Globus pallidus (tissue), 1 donor: ENCODE measurements at places on chromosomes 3 and 15.

- DNase-seq, result no peak
Measured at GRCh38 chr3:154510780-154511179, 80.8 kb upstream of the GPR149 start.

GRCh38 chr3:140429791-140430190 lies 248.1 kb upstream of the TRIM42 start:
- no peak for DNase-seq

DNA sequence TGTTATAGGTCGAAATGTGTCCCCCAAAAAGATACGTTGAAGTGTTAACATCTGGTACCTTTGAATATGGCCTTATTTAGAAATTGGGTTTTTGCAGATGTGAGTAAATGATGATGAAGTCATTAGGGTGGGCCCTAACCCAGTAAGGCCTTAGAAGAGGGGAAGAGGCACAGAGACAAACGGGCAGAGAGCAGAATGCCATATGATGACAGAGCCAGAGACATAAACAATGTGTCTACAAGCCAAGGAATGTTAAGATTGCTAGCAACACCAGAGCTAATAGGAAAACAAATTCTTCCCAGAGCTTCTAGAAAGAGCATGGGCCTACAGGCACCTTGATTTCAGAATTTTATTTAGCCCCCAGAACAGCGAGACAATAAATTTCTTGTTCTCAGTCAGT lies 693.1 kb upstream of the NECTIN3 start:
- DNase-seq, result no peak

DNA sequence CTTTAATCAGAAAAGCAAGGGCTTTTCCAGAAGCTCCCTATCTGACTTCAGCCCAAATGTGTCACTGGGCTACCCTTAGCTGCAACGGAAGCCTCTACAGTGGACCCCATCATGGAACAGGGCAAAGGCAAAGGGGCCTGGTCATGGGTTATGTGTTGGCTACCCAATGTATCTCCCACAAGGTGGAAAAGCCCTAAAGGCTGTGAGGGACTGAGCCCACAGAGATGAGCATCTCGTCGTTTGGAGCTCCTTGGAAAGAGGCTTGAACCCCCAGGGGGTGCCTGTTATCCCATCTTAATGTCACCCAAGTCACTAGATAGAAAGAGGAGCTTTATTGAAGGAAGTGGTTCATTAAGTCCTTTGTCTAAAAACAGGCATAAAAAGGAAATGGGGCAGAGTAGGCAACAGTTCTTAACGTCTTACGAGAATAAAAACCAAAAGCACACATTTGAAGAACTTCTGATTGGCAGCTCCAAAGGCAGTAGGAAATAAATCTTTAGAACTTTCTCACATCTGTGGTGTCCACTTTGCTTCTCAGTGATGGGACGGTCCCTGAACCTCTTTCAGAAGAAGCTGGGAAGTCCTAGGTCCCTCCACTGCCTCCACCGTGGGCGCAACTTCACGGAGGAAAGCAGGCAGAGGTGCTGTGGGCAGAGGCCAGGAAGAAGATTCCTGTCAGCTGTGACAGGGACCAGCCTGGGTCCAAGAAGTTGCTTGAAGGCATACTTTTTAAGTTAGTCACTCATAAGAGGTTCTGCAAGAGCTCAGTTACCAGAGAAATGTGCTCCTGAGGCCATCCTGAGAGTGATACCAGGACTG lies 93.7 kb downstream of the MYLK start:
- DNase-seq, result no peak

- DNase-seq, result peak; percentile 42
Measured at GRCh38 chr3:171349392-171349791, 110.8 kb downstream of the TNIK start.

DNA sequence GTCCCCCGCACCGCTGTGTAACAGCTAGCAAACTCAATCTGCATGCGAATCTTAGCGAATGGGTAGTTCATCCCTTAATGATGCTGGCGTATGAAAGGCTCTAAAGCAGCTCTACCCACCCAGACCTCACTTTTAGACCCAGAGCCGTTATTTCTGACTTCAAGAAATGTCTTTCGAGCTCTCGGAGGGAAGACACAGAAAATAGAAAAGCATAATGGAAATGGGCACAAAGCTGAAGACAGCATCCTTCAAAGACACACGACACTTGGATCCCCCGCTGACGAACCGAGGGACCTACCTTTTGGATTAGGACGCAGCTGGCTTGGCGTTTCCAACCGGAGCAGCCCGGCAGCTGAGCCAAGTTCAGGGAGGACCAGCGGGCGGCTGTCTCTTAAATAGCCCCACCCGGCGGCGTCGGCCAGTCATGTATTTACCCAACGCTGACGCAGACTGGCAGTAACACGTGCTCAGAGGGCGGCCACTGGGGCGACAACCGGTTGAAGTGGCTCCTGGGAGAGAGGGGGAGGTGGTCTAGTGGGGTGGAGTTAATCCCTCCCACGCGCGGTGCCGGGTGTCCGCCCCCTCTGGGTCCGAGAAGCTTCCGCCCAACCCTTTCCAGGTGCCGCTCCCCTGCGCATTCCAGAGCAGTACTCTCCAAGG lies 1.5 kb downstream of the CCK start:
- no peak for DNase-seq

DNA sequence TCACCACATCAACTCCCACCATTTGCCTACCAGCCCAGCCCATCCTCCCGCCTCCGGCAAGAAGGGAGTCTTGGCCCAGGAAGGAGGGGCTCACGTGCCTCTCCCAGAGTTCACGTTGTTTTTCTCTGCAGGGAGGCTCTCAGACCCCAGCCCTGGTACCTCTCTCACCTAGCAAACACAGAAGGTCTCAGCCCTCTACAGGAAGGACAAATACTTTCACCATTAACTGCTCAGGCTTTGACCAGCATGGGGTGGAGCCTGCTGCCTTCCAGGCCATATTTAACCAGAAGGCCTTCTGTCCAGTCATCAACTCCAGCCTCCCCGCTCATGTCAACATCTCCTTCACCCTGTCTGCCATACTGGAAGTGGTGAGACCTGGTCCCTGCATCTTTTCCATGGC lies 19.0 kb upstream of the HTR3E start:
- DNase-seq, result no peak

DNA sequence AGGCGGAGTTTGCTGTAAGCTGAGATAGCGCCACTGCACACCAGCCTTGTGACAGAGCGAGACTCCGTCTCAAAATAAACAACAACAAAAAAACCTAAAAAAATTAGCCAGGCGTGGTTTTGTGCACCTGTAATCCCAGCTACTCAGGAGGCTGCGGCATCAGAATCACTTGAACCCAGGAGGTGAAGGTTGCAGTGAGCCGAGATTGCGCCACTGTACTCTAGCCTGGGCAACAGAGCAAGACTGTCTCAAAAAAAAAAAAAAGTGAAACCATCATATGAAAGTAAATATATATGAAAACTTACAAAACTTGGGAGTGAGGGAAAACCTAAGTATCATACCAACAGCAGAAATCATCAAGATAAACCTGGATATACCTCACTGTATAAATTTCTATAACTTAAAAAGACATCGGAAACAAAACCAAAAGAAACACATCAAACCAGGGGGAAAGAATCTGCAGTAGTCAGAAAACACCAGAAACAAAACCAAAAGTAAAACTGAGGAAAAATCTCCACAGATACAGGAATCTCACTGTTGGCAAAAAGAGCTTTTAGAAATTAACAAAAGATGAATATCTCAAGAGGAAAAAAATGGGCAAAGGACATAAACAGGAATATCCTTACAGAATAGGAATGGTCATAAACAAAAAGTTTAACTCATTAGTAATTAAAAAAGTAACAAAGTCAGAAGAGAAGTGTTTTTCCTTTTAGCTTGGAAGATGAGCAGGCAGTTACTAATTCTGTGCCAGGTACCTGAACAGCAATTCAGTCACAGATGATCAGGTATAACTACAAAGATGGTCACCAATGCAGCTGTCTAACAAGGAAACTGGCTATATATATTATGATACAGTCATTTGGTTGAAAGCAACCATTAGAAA lies 41.3 kb downstream of the ETV5 start:
- no peak for DNase-seq

DNA sequence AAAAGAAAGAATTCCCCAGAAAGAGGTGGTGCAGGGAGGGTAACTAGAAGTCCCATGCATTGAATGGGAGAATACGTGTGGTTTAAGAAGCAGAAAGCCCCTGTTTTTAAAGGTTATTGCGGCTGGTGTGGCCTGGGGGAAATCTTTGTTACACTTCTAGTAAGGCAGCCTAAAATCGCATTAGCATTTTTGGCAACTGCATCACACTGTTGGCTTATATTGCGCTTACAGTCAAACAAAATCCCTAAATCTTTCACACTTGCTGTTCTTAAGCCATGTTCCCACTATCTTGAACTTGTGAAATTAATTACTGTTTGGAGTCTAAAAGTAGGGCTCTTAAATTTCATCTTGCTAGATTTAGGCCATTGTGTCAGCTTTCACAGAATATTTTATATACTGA lies 66.0 kb upstream of the GOLIM4 start:
- no peak for DNase-seq

- DNase-seq, result no peak
Measured at GRCh38 chr15:98717371-98717770, 69.0 kb downstream of the IGF1R start.

- no peak for DNase-seq
Measured at GRCh38 chr15:70539912-70540530, 223.3 kb downstream of the UACA start.

- no peak for DNase-seq
Measured at GRCh38 chr3:23442598-23443383, 239.7 kb downstream of the UBE2E2 start.

GRCh38 chr15:88447206-88447605 lies 20.0 kb downstream of the MRPL46 start:
- no peak for DNase-seq

DNA sequence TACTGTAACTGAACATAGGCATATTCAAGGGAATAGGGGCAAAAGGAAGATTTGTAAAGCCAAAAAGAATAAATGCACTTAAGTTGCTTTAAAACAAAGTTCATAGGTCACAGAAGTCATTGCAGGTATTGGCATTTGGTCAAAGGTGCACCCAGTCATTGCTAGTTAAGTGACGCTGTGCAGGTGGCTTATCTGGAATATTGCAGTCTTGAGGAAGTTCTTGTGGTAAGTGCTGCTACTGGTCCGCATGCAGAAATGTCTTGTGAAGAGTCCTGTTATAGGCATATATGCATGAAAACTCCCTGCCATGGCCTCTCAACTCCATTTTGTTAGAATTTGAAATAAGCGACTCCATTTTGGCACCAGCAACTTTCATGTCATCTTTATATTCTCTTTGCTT lies 293.1 kb downstream of the GBE1 start:
- DNase-seq, result no peak

GRCh38 chr15:67199881-67200763 lies 54.3 kb downstream of the AAGAB start:
- no peak for DNase-seq

DNA sequence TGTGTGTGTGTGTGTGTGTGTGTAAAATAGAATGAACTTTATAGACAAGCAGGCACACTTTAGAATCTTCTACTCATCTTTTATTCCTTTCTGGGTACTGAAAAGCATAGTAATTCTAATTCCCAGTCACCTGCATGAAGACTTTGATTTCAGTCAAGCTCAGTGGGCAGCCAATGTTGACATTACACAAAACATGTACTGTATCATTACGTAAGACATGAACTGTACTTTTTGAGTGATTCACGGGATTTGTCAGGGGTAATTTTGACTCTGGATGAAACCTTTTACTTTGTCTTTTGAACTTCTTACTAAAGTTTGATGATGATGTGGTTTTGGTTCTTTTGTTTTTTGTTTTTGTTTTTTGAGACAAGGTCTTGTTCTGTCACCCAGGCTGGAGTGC lies 38.8 kb downstream of the PTPRG start:
- no peak for DNase-seq

- no peak for DNase-seq
Measured at GRCh38 chr3:126473292-126474168, 2.2 kb downstream of the ZXDC start.

- DNase-seq, result no peak
Measured at GRCh38 chr3:169545606-169546005, 117.9 kb downstream of the MECOM start.

DNA sequence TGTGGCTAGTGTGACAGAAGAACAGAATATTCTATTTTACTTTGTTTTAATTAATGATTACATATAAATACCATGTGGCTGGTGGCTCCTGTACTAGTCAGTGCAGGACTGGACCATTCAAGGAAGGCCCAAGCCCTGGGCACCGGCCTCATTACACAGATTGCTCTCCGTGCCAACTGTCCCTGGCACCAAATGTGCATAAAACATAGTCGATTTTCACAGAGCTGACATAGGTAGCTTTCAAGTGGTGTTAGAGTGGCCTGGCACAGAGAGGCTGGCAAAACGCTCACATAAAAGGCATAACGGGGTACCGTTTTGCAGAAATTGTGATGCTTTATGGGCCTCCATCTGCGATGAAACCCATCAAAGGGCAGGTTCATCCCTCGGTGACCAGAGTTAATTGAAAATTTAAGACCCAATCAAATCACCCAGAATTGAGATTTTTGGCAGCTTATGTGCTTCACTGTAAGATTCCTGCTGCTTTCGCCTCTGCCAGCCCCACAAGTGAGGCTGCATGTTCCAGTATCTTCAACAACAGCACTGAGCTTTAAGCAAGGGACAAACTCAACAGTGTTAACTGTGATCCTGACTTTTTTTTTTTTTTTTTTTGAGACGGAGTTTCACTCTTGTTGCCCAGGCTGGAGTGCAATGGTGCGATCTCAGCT lies 25.9 kb downstream of the RFTN1 start:
- no peak for DNase-seq

- no peak for DNase-seq
Measured at GRCh38 chr15:67133738-67134066, 68.3 kb downstream of the SMAD3 start.

- DNase-seq, result no peak
Measured at GRCh38 chr15:93042691-93043378, 46.2 kb downstream of the RGMA start.

DNA sequence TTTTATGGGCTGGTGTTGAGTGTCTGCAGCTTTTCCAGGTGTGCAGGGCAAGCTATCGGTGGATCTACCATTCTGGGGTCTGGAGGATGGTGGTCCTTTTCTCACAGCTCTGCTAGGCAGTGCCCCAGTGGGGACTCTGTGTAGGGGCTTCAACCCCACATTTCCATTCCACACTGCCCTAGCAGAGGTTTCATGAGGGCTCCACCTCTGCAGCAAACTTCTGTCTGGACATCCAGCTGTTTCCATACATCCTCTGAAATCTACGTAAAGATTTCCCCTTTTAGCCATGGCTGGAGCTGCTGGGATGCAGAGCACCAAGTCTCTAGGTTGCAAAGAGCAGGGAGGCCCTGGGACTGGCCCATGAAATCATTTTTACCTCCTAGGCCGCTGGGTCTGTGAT lies 11.6 kb downstream of the RFX7 start:
- DNase-seq, result no peak

DNA sequence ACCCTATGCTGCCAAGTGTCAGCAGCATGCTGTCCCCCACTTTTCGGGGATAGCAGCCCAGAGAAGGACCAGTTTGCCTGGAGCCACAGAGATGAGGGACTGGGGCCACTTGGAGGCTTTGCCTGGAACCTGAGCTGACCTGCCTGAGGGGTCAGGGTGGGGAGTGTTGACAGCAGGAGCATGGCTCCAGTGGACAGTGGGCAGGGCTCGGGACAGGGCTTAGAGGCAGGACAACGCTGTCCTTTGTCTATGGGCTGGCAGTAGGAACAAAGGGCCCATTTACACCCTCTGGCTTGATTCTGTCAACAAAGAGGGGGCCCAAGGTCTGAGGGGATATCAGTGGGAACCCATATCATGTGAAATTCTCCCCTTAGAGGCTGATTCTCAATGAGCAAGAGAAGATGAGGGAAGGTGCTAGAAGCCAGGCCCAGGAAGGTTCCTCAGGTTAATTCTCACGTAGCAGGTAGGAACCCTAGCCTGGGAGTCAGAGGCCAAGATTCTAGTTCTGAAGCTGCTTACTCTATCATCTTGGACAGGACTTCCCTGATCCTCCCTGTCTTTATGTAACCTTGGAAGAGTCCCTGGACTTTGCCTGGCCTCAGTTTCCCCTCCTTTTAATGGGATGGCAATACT lies 29.7 kb upstream of the HHATL start:
- peak; percentile 99 for DNase-seq
